ENCODE measurements at places on chromosomes 12 and 14.

- H3K27me3 ChIP-seq = no peaks in the 10 kb centered on the region
- H3K4me1 ChIP-seq = peaks cover 4% of the 10 kb centered on the region
- H3K36me3 ChIP-seq = no peaks in the 10 kb centered on the region
- no peak overlapping the region for H3K4me3 ChIP-seq
These were observed 80.7 kb upstream of the NUDT4 start for GRCh38 chr12:93297032-93297431.

DNA sequence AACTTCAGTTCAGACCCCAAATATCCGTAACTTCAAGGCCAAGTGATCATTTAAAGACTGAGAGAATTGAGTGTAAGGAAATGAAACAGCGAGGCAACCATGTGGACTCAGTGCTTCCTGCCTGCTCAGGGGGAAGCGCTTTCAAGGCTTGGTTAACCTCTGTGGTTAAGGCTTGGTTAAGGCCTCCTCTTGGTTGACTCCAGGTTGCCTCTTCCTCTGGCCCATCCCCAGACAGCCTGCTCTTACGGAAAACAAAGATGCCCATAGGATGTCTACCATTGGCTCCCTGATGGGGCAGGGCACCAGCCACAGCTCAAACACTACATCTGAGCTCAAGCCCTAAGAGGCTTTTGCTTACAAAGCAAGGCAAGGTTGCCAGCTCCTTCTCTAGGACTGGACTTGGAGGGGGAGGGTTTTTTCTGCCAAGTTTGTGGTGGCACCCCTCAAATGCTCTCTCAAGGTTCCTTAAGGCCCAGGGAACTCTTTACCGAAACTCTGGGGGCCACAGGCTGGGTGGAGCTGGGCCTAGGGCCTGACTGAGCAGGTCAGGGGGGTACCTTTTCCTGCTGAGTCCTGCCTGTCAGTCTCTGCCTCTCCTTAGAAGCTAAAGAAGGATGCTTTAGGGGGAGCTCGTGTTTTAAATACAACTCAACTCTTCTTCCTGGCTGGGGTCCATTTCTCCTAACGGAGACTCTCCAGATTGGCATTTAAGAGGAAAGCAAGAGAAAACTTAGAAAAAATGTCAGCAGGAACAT, 13.7 kb downstream of the COL2A1 start:
- peak; percentile 91 for DNase-seq
- peaks cover 19% of the 10 kb centered on the region for H3K4me1 ChIP-seq
- peak overlapping the region; percentile 46 for H3K27ac ChIP-seq
- H3K27me3 ChIP-seq = peaks cover 63% of the 10 kb centered on the region
- H3K36me3 ChIP-seq = no peaks in the 10 kb centered on the region

DNA sequence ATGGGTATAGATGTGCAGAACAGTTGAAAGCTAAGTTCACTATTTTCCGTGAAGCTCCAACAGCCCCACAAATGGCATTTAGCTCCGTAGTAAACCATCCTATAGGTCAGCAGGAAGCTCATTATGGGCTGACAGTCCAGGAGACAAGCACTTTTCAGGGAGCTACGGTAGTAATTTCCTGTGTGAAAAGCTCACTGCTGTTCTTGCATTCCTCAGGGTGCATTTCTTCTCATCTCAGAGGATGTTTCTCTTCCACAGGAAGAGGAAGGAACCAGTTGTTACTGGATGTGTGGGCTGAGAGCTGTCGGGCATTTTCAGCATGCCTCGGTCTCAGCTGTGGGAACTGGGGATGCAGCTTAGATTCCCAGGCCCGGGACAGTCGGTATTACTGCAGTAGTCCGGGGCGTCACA, 72.8 kb downstream of the GALNT4 start:
- no peak for DNase-seq
- no peak overlapping the region for H3K27ac ChIP-seq
- H3K4me1 ChIP-seq = peaks cover 17% of the 10 kb centered on the region
- H3K27me3 ChIP-seq = no peaks in the 10 kb centered on the region
- H3K4me3 ChIP-seq = no peak overlapping the region

GRCh38 chr12:93089805-93090569, 160.9 kb upstream of the EEA1 start:
- H3K27me3 ChIP-seq = no peaks in the 10 kb centered on the region
- peak; percentile 69 for DNase-seq
- H3K4me3 ChIP-seq = peak overlapping the region; percentile 1
- peak overlapping the region; percentile 59 for H3K27ac ChIP-seq
- peaks cover 11% of the 10 kb centered on the region for H3K4me1 ChIP-seq

- no peaks in the 10 kb centered on the region for H3K4me1 ChIP-seq
- DNase-seq = no peak
- no peak overlapping the region for H3K27ac ChIP-seq
- no peaks in the 10 kb centered on the region for H3K36me3 ChIP-seq
These were observed 132.4 kb downstream of the GPR65 start for GRCh38 chr14:88137327-88137726.

- no peak overlapping the region for H3K4me3 ChIP-seq
- no peaks in the 10 kb centered on the region for H3K4me1 ChIP-seq
- DNase-seq = no peak
- no peaks in the 10 kb centered on the region for H3K36me3 ChIP-seq
- peaks cover 8% of the 10 kb centered on the region for H3K27me3 ChIP-seq
These were observed 12.5 kb upstream of the IFT81 start for GRCh38 chr12:110111476-110112334.

- peaks cover 2% of the 10 kb centered on the region for H3K4me1 ChIP-seq
- no peak overlapping the region for H3K27ac ChIP-seq
- H3K4me3 ChIP-seq = no peak overlapping the region
These were observed 2.1 kb downstream of the PLD4 start for GRCh38 chr14:104926619-104927431.

All from activated CD4-positive, alpha-beta T cell treated with anti-CD3 and anti-CD28 coated beads, Interleukin-2, amount 10 ng/mL, durations not matched to agents 24 days and 14 days (primary cell).